ENCODE measurements at places on chromosomes 1 and 21.

DNA sequence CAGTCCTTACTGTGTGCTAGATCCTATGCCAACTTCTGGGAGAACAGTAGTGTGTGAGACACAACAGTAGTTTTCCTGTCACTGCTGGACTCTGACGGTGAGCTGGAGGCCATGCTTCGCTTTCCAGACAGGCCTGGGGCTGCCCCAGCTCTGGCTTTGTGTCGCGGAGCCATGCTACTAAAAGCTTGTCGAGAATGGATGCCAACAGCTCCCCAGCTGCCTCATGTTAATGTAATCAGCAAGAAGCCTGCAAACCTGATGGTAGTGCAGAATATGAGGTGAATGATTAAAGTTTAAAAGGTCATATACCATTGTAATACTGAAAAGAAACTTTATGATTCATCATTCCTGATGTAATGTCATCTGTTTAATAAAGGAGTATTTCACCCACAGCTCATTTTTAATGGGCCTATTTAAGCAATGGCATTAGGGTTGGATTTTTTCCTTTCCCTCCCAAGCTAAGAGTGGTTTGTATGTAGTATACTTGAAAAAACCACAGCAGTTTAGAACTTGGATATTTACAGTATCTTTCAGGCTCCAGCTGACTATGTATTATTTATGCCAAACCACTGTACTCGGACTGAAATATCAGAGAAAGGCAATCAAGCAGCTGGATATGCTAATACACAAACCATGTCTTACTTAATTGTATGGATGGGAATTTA is 343.0 kb downstream of the NUF2 start:
- no peak for DNase-seq

DNA sequence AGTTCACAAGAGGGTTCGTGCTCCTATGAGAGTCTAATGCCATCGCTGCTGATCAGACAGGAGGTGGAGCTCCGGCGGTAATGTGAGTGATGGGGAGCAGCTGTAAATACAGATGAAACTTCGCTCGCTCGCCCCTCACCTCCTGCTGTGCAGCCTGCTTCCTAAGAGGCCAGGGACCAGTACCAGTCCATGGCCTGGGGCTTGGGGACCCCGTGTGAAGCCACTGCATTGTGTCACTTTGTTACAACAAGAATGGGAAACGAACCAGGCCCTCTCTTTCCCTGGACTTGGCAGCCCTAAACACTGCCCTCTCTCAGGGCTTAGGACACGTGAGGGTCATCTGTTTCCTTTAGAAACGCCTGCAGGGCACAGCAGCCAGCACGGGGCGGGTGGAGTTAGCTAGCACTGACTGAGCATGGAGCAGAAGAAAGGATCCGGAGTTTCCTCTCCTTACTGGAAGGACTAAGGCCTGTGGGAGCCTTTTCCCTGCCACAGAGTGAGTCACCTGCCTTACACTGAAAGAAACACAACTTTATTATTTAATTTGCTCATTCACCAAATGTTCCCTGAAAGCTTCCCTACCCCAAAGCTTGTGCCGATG is 185.2 kb upstream of the TMEM51 start:
- DNase-seq = no peak

DNA sequence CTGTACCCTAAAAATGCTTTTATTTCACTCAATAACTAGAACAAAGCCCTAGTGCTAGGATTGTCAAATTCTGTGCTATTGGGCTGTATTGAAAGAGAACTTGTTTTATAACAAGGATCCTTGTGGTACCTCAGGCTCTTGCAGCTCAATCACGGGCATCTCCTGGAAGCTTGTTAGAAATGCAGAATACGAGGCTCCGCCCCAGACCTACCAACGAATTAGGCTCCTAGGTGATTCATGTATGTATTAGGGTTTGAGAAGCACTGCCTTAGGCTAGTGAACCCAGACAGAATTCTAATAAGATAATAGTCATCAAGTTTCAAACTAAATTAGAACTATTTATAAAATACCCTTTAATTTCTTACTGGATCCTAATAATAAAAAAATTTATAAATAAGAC is 45.6 kb downstream of the ZZZ3 start:
- DNase-seq = no peak

DNA sequence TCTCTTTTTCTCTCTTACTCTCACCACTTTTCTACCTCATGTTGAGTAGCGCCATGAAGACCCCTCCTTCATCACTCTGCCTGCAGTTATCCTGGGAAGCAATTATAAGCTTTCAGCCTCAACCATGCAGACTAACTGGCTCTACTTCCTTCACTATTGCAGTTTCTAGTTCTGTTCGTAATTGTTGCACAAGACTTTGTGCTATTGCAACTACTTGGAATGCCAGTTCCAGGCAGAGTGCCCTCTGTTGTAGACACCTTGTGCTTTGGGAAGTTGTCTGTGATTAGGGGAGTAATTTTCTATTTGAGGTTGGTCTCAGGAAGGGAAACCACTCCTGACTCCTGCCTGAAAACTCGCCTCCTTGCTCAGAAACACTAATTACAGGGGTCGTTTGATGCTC is 19.4 kb downstream of the PGM1 start:
- DNase-seq = no peak

- DNase-seq = no peak
Observed at GRCh38 chr1:62337706-62338631, 18.7 kb upstream of the KANK4 start.

DNA sequence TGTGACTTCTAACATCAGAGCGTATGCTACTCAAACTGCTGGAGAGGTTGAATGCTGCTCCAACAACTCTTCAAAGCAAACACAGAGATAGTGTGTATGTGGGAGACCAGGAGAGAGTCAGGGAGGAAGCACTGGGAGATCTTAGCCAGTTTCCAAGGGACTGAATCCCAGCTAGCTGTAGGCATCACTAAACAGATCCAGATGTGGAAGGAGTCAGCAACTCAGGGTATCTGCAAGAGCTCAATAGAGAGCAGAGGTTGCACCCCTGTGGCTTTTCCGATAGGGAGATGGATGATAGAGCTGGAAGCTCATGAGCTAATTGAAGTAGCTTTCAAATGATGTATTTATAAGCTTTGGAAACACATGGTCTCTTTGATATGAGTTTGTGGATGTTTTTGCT is 168.9 kb upstream of the HOOK1 start:
- DNase-seq = no peak

DNA sequence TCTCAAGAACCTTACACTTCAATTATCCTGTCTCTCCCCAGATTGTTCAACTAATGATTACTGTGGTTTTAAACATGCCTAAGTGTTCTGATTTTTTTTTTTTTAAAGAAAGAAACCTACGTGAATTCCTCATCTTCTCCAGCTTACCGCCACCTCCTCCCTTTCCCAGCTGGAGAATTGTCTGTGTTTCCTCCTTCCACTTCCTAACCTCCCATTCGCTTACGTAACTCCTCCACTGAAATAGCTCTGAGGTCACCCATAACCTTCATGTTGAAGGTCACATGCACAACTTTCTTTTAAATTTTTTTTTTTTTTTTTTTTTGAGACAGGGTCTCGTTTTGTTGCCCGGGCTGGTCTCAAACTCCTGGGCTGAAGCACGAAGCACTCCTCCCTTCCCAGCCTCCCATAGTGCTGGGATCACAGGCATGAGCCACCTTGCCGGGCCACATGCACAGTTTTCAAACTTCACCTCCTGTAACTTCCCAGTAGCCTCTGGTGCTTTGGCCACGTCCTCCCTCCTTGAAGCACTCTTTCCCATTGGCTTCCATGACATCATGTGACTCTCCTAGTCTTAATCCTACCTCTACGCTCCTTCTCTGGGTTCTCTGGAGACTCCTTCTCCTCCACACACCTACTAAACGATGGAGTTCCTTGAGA is 9.8 kb upstream of the CAPZB start:
- no peak for DNase-seq

DNA sequence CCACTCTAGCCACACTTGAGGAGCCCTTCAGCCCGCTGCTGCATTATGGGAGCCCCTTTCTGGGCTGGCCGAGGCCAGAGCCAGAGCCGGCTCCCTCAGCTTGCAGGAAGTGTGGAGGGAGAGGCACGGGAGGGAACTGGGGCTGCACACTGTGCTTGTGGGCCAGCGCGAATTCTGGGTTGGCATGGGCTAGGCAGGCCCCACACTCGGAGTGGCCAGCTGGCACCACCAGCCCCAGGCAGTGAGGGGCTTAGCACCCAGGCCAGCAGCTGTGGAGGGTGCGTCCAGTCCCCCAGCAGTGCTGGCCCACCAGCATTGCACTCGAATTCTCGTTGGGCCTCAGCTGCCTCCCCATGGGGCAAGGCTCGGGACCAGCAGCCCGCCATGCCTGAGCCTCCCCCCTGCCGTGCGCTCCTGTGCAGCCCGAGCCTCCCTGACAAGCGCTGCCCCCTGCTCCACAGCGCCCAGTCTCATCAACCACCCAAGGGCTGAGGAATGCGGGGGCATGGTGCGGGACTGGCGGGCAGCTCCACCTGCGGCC is 785.9 kb upstream of the TPTE start:
- DNase-seq = no peak

Measured in esophagus squamous epithelium (tissue), 5 donors.